ENCODE measurements at places on chromosomes 12 and 14.
A peak's percentile ranks its signal among the peaks of the same experiment; 100 is the strongest.

GRCh38 chr14:88232771-88233170, 90.3 kb downstream of the KCNK10 start:
- DNase-seq = no peak

DNA sequence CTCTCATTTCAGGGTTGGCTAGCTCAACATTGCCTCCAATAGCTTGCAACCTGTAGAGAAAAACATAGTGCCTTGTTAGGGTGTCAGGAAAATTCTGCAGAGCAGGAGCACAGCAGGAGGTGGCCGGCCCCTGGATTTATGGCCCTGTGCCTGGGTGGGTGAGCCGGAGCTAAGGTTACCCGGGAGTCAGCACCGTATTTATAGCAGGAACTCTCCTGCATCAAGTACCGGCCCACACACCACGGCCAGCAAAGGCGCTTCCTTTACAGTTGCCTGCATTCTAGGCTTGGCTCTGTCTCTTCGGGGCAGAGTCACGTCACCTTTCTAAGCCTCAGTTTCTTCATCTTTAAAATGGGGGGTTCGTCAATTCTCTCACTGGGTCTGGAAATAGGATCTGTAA, 52.8 kb upstream of the EML1 start:
- no peak for DNase-seq

GRCh38 chr12:80698847-80699542, 8.4 kb upstream of the MYF6 start:
- no peak for DNase-seq

DNA sequence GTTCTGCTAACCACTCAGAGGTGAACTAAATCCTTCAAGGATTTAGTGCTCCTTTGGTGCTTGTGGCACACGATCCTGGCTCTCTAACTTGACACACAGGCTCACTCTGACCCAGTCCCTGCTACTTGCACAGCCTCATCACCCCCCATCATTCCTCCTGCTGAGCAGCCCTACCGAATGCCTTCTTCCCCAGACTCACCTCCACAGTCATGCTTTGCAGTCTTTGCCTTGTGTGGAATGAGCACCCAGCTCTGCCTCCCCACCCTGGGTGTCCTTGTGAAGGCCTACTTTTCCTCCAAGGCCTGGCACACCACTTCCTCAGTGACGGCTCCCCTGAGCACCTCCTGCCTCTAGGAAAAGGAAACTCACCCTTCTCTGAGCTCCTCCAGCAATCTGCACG, 7.9 kb upstream of the TINF2 start:
- DNase-seq = no peak

DNA sequence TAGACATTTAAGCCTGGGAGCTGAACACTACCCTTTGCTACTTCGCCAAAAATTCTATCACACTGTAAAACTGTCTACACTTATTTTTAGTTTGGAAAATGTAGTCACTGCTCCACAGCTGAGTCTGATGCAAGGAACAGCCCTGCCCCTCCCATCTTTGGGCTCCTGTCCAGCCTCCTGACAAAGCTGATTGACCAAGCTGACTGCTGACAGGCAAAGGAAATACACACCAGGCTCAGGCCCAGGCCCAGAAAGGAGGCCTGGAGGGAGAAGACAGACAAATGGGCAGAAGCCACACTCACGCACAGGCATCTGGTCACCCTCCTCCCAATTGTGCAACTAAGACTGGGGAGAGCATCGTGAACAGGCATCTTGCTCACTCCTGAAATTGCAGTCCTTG, 55.3 kb downstream of the ISCA2 start:
- DNase-seq = peak; percentile 10

- no peak for DNase-seq
These were observed 884 bp downstream of the GPD1 start for GRCh38 chr12:50104417-50105366.

DNA sequence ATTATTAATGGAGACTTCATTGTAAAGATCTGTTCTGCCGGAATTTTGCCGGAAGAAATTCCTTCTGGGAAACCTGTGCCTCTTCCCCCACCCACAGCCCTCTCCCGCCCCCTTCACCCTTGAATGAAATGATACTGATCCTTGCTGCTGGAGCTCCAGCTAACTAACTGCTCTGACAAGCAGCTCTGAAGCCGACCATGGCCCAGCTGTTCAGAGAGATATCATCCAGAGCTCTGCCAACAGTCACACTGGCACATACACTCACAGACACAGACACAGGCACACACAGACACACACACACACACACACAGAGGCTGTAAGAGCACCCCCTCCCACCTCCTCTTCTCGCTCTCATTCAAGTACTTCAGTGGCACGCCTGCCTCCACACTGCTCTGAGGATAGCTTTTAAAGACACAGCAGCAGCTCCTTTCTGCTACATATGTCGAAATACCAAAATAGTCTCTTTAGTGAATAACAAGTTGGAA, 88.6 kb downstream of the R3HDM2 start:
- DNase-seq = no peak

DNA sequence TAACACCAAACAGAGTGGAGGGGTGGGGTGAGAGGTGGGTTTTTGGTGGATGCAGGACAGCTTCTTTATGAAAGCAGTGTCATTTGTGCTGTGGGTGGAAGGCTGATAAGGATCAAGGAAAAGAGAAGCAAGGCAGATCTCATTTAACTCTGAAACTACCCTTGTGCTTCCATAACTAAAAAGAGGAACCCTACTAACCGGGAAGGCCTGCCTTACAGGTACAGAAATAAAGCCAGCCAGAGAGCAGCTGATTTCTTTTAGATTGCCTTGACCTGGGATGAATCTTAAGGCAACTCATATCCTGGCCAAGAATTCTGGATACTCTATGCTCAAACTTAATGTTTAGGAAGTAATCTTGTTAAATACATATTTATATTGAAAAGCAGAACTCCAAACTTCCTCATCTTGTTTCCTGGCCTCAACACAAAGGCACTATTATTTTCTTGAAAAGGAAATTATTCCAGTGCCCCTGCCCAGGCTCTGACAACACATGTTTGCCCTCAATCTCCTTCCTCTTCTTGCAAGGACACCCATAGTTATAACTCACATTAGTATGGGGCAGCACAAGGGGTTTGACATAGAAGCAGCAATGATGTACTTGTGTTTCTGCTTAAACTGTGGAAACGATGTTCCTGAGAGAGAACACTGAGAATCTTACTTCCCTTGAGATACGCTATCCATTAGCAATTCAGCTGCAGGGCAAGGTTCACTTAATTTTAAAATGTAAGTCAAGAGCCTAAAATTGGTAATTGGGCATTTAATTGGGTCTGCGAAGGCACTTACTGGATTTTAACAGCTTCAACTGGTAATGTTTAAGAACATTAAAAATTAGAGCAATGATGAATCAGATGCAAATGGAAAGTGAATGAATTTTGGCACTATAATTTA, 173.7 kb downstream of the STXBP6 start:
- DNase-seq = no peak

DNA sequence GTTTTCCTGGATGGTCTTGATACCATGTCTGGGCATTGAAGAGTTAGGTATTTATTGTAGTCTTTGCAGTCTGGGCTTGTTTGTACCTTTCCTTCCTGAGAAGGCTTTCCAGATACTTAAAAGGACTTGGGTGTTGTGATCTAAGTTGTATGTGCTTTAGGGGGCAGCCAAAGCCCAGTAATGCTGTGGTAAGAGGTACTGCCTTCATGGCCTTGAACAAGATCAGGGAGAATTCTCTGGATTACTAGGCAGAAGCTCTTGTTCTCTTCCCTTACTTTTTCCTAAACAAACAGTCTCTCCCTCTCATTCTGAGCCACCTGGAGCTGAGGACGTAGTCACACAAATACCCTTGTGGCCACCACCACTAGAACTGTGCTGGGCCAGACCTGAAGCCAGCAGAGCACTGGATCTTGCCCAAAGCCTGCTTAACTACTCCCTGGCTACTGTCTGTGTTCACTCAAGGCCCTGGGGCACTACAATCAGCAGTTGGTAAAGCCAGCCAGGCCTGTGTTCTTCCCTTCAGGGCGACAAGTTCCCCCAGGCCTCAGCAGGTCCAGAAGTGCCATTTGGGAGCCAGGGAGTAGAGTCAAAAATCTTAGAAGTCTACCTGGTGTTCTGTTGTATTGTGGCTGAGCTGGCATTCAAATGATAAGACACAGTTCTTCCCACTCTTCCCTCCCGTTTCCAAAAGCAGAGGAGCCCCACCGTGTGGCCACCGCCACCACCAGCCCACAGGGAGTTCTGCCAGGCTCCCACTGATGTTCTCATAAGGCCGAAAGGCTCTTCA, 11.4 kb downstream of the PRORP start:
- DNase-seq = no peak

DNA sequence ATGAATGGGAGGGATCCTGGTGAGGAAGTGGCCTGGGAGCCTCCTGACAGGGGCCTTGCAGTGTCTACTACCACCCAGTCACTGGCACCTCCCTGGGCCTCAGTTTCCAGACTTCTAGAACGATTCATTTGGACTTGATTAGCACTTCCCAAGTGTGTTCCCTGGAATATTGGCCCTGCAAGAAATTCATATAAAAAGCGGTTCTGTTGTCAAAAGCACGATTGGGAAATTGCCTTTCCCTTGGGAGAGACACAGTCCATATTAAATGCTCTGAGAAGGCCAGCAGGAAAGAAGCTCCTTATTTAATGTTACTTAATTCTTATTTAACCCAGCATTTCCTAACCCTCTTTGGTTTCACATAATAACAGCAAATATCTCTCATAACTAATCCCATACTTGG, 61.9 kb downstream of the DRAM1 start:
- no peak for DNase-seq

GRCh38 chr12:6914246-6914946, at the start of gene ENO2:
Gene ENO2 (plus strand): TSS chr12:6914580. CDS start chr12:6915833, 1,253 bp downstream.
- peak; percentile 88 for DNase-seq
